ENCODE measurements at places on chromosomes 7 and 10. TPM values are rescaled to one million over a fixed set of nuclear protein-coding genes. Genes with fewer than 3 reads are reported as not detected.

Gene LIPK
- not detected for total RNA-seq

Gene BLVRA
- 30.9 TPM for total RNA-seq

Gene ACTL6B
- not detected for total RNA-seq

Gene PROSER2
- 1.7 TPM for total RNA-seq

Gene STK31
- total RNA-seq, result 0.20 TPM

Gene RNF148
- total RNA-seq, result not detected

Gene AOC1
- total RNA-seq, result not detected

Gene PLEKHS1
- total RNA-seq, result not detected

Gene CCDC186
- 10.5 TPM for total RNA-seq

Gene AKR1C1
- 0.45 TPM for total RNA-seq

Gene DPYSL4
- 23.2 TPM for total RNA-seq

GRCh38 chr10:74058658-74059057 is 60.7 kb downstream of the VCL start:
- DNase-seq, result peak; percentile 50

GRCh38 chr7:155458111-155458877 is at the start of gene EN2:
TSS of gene EN2 (plus strand) at chr7:155458129. CDS start at chr7:155458378, 249 bp downstream.
- DNase-seq, result no peak

- no peak for DNase-seq
These were observed 35.8 kb downstream of the AIFM2 start for GRCh38 chr10:70096705-70097420.

DNA sequence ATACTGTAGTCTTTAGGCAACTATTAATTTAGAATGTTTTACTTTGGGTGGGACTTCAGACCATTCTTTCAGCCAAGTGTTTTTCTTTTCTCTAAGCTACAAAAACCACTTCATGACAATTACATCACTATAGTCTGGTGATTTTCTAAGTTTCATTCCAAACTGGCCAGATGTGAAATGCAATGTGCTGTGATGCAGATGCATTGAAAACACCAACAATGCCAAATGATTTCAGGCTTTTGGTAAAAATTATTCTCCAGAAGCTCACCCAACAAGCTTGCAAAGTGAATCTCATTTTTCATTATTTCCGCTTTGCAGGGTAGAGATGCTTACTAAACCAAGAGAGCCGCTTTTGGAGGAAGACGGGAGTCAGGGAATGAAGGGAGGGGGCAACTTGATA is 118.4 kb upstream of the ANK3 start:
- no peak for DNase-seq

- no peak for DNase-seq
These were observed 653.2 kb upstream of the MKI67 start for GRCh38 chr10:128779416-128779815.

DNA sequence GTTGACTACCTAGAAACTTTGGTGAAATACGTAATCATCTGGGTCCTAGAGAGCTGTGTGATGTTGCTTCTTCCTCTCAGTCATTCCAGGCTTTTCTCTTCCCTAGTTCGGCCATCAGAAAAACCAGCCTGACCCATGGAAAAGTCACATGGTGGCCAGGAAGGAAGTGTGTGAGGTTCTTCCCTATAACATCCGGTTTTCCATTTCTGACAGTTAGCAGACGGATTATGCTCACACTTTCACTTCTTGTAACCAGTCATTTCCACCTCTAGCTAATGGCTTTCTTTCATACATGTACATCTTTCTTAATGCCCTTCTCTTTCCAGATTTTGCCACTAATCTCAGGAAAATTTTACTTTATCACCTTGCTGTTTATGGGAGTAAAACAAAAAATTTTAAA is 110.0 kb upstream of the GLCCI1 start:
- DNase-seq, result no peak

DNA sequence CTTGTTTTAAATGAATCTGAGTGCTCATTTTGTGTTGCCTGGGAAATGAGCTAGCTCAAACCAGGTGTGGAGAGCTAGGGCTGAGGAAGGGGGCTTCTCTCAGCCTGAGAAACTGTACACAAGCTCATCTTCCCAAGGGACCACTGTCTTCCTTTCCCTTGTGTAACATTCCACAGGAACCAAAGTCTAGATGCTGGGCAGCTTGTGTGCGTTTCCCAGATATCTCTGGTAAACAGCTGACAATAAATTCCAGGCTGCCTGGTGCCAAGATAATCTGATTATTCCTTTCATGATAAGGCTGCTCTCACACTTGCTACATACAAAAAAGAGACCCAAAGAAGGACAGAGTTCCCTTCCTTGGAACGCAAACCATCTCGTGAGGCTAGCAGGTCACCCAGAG is 33.1 kb upstream of the MKLN1 start:
- DNase-seq, result no peak

- no peak for DNase-seq
These were observed 61.7 kb downstream of the FAM107B start for GRCh38 chr10:14712991-14713424.

- no peak for DNase-seq
These were observed 1212.4 kb downstream of the SORCS1 start for GRCh38 chr10:105952153-105952552.

DNA sequence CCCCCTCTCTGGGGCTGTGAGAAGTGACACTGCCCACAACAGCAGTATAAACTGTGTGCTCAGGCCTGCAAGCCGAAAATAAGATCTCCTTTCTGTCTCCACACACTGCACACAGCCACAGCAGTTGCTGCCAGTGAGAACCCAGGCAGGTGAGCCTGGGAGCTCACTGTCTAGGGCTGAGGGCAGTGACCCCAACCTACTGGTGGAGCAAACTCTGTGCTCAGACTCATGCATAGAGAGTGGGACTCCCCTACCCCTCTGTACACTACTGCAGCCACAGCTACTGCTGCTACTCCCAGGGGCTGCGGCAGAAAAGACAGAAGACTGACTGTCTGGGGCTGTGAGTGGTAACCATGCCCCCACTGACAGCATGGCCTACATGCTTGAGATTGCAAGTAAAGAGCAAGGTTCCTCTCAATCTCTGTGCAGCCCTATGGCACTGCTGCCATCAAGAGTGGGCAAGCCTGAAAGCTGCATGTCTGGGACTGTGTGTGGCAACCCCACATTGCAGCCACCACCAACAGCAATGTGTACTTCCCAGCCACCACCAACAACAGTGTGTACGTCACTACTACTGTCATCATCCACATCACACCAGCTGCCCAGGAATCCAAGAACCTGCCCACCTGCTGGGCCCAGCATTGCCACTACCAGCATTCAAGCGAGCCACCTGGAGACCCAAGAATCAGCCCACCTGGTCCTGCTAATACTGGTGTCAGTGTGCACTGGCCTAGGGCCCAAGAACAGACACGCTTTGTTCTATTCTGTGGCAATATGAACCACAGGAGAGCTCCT is 226.1 kb downstream of the XPNPEP1 start:
- no peak for DNase-seq

- DNase-seq, result no peak
These were observed 62.1 kb downstream of the PTEN start for GRCh38 chr10:87925570-87925969.

- no peak for DNase-seq
These were observed 100.6 kb downstream of the ICA1 start for GRCh38 chr7:8161364-8161828.

- no peak for DNase-seq
These were observed 20.5 kb downstream of the STAG3 start for GRCh38 chr7:100198266-100198665.

GRCh38 chr10:118998183-118998582 is 31.3 kb upstream of the NANOS1 start:
- DNase-seq, result no peak

DNA sequence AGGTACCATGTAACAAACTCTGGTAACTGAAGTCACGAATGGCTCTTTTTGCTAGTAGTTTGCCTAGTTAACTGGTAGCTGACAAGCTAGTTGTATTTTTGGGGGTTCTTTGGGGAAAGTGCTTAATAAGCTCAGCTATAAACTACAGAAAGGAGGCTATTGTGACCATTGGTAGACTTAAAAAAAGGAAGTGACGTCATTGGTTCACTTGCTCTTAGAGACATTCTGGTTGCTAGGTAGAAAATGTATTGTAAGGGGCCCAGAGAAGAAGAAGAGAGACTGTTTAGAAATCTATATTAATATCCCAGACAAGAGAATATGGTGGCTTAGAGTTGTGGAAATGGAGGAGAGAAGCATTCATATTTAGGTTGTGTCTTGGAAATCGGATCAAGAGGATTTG is 103.0 kb downstream of the NXPH1 start:
- no peak for DNase-seq

DNA sequence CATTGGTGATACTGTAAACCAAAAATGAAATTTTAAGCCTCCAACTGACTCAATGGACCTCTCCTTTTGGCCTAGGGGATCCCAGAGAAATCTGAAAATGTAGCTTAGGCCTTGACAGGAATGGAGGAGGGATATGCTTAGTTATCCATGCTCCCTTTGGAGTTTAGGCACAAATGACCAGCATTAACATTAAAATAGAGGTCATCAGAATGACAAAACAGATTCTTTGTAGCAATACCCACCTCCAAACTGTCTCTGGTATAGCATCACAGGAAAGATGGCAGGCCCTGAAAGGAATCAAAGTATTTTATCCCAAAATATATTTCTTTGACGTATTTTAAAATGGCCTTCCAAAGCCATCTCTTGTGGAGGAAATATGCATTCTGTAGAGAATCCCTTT is 39.1 kb upstream of the LRRN3 start:
- DNase-seq, result no peak

GRCh38 chr7:139481364-139481763 is 2.1 kb downstream of the KLRG2 start:
- DNase-seq, result no peak

DNA sequence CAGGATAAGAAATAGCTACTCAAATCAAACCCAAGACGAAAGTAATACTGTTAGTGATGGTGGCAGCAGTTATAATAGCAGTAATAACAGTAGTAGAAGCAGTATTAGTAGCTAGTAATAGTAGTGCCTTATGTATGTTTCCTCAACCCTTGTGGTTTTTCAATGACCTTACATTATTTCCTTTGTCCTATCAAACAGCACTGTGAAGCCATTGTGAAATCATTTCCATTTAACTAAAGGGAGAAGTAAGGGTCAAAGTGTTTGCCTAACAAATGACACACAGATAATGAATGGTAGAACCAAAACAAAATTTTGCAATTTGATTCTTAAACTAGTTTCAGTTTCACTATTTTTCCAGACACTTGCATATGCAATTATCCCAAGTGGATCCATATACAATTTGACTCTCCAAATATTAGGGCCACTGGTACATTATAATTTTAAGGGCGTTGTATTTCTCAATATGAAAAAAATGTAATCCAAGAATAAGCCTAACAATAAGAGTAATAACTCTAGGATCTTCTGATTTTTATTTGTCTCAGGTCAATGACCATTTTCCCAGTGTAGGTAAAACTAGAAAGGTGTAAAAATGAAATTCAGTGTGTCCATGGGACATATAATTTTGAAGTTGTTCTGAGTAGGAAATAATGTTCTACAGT is 33.7 kb upstream of the TMEM26 start:
- DNase-seq, result no peak

DNA sequence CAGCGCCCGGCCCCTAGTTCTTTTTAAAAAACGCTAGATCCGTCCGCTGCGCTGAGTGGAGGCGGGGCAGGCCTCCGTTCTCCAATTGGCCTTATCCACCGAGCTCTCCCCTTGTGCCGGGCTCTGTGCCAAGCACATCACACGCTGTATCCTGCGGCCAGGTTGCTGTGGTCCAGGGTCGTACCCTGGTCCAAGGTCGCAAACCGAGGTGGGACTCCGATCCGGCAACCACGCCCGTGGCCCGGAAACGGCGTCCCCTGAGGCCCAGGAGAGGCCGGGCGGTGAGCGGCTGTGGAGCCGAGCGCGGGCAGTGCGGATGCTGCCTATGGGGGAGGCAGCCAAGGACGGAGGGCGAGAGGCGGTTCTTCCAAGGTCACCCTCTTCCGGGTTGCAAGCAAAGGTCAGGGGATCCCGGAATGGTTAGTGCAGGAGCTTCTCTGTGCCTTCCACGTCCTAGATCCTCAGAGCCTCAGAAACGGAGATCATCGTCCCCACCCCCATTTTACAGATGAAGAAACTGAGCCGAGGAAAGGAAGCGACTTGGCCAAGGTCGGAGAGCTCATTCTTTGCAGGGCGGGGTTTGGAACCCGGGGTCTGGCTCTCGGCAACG is 72.4 kb upstream of the LRRC4 start:
- DNase-seq, result peak; percentile 40

- DNase-seq, result no peak
These were observed 90.0 kb downstream of the PROSER2 start for GRCh38 chr10:11913079-11913641.

DNA sequence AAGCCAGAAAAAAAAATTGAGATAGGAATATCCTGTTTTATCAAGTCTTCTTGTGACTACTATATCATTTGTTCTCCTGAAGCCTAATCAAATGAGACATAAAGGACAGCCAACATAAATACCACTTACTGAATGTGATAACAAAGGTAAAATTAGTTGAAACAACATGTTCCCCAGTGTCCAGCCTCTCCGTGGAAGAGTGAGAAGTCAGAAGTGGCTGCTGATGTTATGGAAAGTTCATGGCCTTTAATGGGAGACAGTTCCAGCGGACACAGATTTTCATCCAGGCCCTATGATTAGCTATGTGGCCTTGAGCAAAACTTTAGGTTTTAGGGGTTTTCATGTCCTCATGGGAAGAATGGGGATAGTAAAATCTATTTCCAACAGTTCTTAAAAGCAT is 724.3 kb downstream of the SUGCT start:
- no peak for DNase-seq

- no peak for DNase-seq
These were observed 133.5 kb downstream of the NRBF2 start for GRCh38 chr10:63266391-63267316.

DNA sequence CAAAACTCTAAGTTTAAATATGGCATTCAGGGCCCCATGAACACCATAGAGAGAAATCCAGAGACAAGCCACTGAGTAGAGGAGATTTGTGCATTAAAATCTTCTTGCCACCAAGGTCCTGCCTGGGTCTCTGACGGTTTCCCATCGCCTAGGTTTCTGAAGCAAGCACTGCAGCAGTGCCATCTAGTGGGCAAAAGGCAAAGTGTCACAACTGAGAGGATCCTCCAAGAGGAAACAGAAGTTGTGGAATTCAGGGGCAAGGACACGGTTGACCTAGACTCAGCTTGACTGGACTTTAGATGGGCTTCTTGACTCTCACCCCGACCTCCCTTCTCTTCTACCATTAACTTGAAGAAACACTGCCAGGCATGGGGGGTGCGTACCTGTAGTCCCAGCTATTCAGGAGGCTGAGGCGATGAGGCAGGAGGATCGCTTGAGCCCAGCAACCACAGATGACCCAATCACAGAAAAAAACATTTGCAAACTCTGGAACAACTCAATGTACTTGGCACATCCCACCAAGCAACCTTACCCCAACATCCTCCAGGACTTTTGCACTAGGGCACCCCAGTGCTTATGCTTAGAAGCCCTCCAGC is 604.1 kb downstream of the GALNT17 start:
- DNase-seq, result peak; percentile 66

- no peak for DNase-seq
These were observed 234.1 kb downstream of the AUTS2 start for GRCh38 chr7:69832356-69832755.

GRCh38 chr10:116738339-116738738 is 4.0 kb downstream of the HSPA12A start:
- DNase-seq, result no peak

- DNase-seq, result no peak
These were observed 251.5 kb downstream of the TRIL start for GRCh38 chr7:28706584-28706983.

Data from activated CD8-positive, alpha-beta T cell treated with anti-CD3 and anti-CD28 coated beads for 36 hours (primary cell).